A549 treated with dexamethasone at 1 μM for 4 hours (cell line): ENCODE measurements at places on chromosomes 11 and 22. TPM values are rescaled to one million over a fixed set of nuclear protein-coding genes. Genes with fewer than 3 reads are reported as not detected.

The SC5D gene
- total RNA-seq = 9.8 to 11.8 TPM (median 10.0 TPM) in 5 replicates

The NOX4 gene
- total RNA-seq = 0.17 TPM in 1 of 5 replicates, not detected in the others

The ARHGAP42 gene
- 4.2 to 6.8 TPM (median 4.8 TPM) in 5 replicates for total RNA-seq

The FOXRED1 gene
- total RNA-seq = 18.8 to 23.1 TPM (median 21.6 TPM) in 5 replicates
